ENCODE measurements at places on chromosomes 12 and 14. TPM values are rescaled to one million over a fixed set of nuclear protein-coding genes. Genes with fewer than 3 reads are reported as not detected.

TAS2R7 gene
- total RNA-seq: 0.09 TPM

NEMP1 gene
- 3.9 TPM for total RNA-seq

NRIP2 gene
- not detected for total RNA-seq

C12orf56 gene
- total RNA-seq: not detected

Data from dermis lymphatic vessel endothelial cell (primary cell).